ENCODE measurements at places on chromosomes 3 and 15.

- peak; percentile 38 for DNase-seq
- peaks cover 2% of the 10 kb centered on the region for H3K27me3 ChIP-seq
- no peak overlapping the region for H3K27ac ChIP-seq
- no peak overlapping the region for H3K4me3 ChIP-seq
- H3K4me1 ChIP-seq: no peaks in the 10 kb centered on the region
Measured at GRCh38 chr3:72041511-72041910, 256.6 kb upstream of the PROK2 start.

- no peaks in the 10 kb centered on the region for H3K36me3 ChIP-seq
- no peaks in the 10 kb centered on the region for H3K27me3 ChIP-seq
- no peak overlapping the region for H3K27ac ChIP-seq
- DNase-seq: no peak
Measured at GRCh38 chr15:51620641-51621040, 1.9 kb downstream of the DMXL2 start.

GRCh38 chr15:76470691-76471090 is 134.1 kb downstream of the ISL2 start:
- no peak overlapping the region for H3K27ac ChIP-seq
- H3K36me3 ChIP-seq: no peaks in the 10 kb centered on the region
- H3K4me3 ChIP-seq: no peak overlapping the region
- DNase-seq: peak; percentile 83
- no peaks in the 10 kb centered on the region for H3K4me1 ChIP-seq
- H3K27me3 ChIP-seq: no peaks in the 10 kb centered on the region

DNA sequence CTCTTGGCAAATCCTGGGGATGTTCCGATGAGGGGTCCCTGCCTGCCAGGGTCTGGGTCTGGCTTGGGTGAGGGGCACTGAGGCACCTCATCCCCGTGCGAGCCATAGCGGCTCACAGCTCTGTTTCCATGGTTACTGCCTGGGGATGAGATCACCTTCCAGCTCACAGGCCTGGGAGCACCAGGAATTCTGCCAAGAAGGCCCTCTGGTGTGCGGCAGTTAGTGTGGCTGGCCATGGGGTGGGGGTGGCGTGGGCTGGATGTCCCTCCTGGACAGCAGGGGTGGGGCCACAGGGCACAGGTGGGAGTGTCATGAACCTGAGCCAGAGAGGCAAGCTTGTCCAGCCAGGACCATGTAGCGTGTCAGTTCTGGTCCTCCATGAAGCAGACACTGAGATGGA is 22.1 kb upstream of the PRR23E start:
- H3K4me1 ChIP-seq: peaks cover 8% of the 10 kb centered on the region
- no peak overlapping the region for H3K4me3 ChIP-seq
- no peaks in the 10 kb centered on the region for H3K27me3 ChIP-seq
- H3K36me3 ChIP-seq: no peaks in the 10 kb centered on the region

DNA sequence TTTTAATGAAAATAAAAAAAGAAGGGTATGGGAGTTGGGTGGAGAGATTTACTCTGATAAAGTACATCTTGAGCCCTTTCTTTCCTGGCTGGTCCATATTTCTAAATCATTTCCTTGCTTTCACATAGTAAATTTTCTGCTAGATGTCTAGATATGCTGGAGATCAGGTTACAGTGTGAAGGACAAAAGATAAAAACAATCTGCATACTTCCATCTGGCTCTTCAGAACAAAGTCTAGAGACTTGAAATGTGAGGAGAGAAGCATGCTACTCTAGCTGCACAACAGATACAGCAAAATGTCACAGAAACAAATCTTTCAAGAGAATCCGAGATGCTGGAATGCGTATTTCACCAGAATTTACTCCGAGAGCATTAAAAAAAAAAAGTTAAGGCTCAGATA is 42.2 kb downstream of the FOXP1 start:
- H3K27me3 ChIP-seq: no peaks in the 10 kb centered on the region
- H3K4me3 ChIP-seq: no peak overlapping the region
- no peak overlapping the region for H3K27ac ChIP-seq
- peak; percentile 56 for DNase-seq
- H3K36me3 ChIP-seq: no peaks in the 10 kb centered on the region
- H3K4me1 ChIP-seq: peaks cover 21% of the 10 kb centered on the region

- H3K36me3 ChIP-seq: no peaks in the 10 kb centered on the region
- H3K27me3 ChIP-seq: peaks cover 6% of the 10 kb centered on the region
- H3K4me1 ChIP-seq: no peaks in the 10 kb centered on the region
- no peak overlapping the region for H3K27ac ChIP-seq
- no peak overlapping the region for H3K4me3 ChIP-seq
Measured at GRCh38 chr3:24832891-24833290, 338.2 kb upstream of the THRB start.

- no peaks in the 10 kb centered on the region for H3K4me1 ChIP-seq
- no peaks in the 10 kb centered on the region for H3K36me3 ChIP-seq
- H3K27ac ChIP-seq: no peak overlapping the region
- no peaks in the 10 kb centered on the region for H3K27me3 ChIP-seq
- no peak overlapping the region for H3K4me3 ChIP-seq
Measured at GRCh38 chr3:94293793-94294195, 230.9 kb downstream of the NSUN3 start.

- H3K4me3 ChIP-seq: no peak overlapping the region
- H3K4me1 ChIP-seq: no peaks in the 10 kb centered on the region
- DNase-seq: no peak
- H3K27ac ChIP-seq: no peak overlapping the region
- H3K27me3 ChIP-seq: no peaks in the 10 kb centered on the region
- no peaks in the 10 kb centered on the region for H3K36me3 ChIP-seq
Measured at GRCh38 chr3:44041726-44042125, 200.0 kb upstream of the TOPAZ1 start.

DNA sequence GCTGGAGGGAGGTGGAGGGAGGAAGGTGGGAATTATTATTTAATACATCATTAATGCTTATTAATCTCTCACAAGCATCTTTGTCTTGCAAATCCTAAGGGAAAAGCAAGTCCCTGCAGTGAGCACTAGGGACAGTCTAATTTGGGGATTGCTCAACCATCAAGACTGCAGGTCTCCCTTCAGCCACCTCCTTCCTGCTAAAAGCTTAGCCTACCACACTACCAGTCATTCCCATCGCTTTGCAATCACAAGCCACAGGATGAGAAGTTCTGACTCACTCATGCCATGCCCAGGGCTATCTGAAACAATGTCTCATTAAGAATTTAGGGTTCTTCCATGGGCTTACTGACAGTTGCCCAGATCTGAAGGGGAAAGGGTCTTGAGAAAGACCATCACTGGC is 51.0 kb upstream of the EIF1B start:
- H3K4me1 ChIP-seq: no peaks in the 10 kb centered on the region
- H3K4me3 ChIP-seq: no peak overlapping the region
- DNase-seq: peak; percentile 2
- no peak overlapping the region for H3K27ac ChIP-seq

DNA sequence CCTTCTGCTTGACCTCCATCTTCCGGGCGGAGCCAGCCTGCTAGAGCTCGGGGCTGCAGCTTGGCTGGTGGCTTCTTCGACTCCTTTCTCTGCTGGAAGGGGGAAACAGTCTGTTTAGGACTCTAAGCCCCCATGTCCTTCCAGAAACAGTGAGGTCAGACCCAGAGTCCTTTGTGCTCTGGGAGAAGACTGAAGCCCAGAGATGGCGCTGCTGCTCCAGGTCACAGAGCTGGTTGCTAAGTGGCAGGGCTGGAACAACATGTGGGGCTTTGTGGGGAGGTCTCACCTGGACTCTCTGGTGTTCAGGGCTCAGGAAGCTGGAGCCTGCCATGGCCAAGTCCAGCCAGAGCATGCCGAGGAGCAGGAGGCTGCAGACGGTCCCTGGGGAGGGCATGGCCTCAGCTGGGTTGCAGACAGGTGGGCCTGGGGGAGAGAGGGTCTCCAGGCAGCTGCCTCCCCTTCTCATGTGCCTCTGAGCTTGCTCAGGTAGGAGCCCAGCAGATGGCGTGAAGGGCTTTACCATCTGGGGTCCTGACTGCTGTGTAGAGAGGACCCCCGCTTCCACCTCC is 2.9 kb downstream of the GHRL start:
- no peaks in the 10 kb centered on the region for H3K4me1 ChIP-seq
- no peak for DNase-seq
- no peak overlapping the region for H3K27ac ChIP-seq

- H3K27ac ChIP-seq: no peak overlapping the region
- H3K4me1 ChIP-seq: peaks cover 12% of the 10 kb centered on the region
- DNase-seq: peak; percentile 52
- H3K4me3 ChIP-seq: no peak overlapping the region
- no peaks in the 10 kb centered on the region for H3K36me3 ChIP-seq
- no peaks in the 10 kb centered on the region for H3K27me3 ChIP-seq
Measured at GRCh38 chr3:158777161-158777873, 24.5 kb upstream of the MFSD1 start.
